ENCODE measurements at places on chromosomes 5 and 9.

DNA sequence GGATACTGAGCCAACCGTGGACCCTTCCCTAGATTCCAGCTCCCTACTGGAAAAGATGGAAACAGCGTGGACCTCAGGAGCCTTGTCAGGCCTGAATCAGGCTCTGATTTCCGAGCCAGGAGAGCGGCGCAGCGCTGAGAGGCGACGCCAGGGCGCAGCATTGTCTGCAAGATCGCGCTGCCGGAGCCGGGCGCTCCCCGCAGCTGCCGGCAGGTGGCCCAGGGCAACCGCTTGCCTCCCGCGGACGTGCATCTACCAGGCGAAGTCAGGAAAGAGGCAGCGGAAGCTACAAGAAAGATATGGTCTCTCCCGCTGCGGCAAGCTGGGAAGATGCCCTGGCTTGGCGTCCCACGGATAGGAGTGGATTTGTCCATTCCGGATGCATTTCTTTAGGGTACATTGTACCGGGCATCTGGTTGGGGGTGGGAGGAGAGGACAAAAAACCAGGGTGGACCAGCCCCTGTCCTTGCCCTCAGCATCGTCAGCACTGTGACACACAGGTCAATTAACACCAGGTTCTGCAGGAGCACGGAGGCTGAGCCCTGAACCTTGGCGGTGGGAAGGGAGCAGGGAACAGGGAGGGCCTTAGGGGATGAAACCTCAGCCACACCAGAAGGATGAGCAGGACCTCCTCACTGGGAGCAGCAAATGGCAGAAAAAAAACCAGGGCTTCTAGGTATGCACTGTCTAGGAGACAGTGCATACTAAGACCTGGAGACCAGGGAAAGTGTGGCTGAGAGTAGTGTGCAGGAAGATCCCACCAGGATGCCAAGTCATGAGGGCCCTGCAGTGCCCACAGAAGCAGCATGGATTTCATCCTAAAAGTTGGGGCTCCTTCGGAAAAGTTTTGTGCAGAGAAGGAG, 55.9 kb downstream of the SFXN1 start:
- DNase-seq: peak; percentile 75

- DNase-seq: no peak
Observed at GRCh38 chr9:123455187-123455586, 99.2 kb downstream of the CRB2 start.

DNA sequence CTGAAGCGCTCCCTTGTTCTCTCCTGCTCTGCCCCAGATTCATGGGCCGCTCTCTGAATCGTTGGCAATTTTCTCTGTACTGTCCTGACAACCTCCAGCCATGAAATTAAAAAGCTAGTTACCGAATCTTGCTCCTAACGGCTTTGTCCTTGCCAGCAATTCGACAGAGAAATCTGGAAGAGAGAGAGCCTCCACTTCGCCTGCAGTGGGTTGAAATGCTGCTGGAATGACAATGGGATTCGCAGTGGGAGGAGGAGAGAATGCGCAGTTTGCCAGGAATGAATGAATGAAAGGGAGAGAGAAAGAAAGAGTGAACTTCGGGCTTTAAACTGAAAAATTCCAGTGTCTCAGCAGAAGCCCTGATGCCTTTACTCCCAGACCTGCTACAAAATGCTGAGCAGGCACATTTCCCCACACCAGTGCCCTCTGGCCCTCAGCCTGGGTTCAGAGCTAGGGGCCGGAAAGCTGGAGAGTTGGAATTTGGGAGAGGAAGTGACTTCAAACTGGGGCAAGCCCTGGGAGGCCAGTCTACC, 11.5 kb upstream of the BOD1 start:
- no peak for DNase-seq

DNA sequence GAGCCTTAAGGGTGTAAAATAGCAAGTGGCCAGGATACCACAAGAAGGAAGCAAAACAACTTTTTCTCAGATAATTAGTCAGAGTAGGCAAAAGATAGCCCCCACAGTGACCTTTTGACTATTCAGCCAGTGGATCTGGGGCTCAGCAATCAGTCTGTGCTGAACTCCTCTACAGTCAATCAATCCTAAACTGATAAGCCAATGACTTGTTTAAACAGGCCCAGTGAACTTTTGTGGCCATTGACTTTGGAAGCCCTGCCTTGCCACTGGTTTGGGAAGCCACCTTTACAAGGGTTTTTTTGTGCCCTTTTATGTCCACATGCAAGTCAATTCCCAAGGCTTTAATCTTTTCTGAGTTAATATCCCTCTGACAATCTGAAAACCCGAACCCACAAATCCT, 1565.0 kb upstream of the WWC1 start:
- DNase-seq: no peak

DNA sequence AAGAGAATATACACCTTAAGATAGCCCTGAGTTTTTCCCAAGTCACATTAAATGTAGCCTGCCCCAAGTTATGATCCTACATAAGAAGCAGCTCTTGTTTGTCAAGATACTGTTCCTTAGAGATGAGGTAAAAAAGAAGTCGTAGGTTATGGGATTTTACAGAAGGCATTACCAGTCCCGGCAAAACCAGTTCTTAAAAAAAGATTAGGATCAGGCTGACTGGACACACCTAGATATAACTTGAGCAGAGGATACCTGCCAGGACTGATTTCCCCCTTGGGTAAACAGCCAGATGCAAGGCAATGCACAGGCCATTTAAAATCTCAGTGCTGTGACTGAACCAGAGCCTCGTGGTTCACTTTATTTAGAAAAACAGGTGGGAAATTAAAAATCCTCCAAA, 14.1 kb upstream of the SEMA5A start:
- DNase-seq: no peak

DNA sequence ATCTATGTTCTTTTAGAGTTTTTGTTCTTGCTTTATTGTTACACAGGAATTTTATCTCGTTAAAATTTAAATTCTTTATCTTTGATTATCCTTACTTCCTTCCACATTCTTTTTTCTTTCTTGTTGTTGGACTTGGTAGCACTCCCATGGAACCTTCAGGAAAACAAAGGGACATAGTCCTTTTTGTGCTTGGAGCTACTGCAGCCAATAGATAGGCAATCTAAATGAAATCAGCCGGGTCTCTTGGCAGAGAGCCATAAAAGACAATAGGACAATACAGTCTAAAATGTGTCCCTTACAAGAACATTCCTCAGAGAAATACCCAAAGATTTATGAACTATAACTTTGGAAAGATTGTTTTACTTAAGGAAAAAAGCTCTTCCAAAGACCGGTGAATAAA, 548.1 kb upstream of the C9orf72 start:
- DNase-seq: no peak

DNA sequence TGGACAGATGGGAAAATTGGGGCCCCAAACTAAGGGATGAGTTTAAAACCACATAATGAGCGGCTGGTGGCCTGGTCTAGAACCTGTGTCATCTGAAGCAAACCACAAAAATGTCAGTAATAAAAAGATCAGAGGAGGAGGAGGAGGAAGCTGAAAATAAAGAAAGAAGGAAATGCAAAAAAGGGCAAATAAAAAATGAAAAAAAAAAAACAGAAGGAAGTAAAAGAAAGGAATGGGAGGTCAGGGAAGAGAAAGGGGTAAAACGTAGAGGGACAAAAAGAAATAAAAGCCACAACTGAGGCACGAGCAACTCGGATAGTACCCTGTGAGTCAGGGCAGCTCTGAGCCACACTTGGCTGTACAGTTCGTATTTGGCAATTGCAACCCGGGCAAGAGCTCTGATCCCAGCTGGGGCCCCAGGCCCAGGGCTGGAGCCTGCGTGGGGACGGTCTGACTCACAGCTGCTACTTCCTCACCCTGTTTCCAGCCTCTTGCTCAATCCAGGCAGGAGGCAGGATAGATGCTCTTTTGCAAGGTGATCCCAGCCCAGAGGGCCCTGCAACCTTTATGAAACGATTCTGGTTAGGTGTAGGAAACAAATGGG, 137.9 kb upstream of the TRIM32 start:
- no peak for DNase-seq

DNA sequence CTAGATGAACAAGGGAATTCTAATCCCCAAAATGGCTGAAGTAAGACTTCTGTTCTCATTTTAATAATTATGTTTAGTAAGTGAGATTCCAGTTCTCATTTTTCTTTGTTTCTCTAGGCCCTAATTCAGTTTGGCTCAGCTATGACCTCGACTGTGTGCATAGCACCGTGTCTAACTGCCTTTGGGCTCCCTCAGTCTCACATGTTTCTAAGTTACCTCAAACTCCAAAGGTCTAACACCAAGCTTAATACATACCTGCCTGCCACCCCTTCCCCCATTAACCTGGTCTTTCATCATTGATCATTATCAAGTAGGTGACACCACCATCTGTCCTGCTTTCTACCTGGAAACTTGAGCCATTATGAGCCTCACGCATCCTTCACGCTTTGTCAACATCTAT, 273.2 kb downstream of the SAXO1 start:
- DNase-seq: no peak

- DNase-seq: no peak
Observed at GRCh38 chr5:148816357-148816756, 10.1 kb upstream of the ADRB2 start.

- no peak for DNase-seq
Observed at GRCh38 chr9:76044266-76044819, 153.9 kb downstream of the PCSK5 start.

GRCh38 chr5:14444161-14444560, 137.4 kb upstream of the OTULINL start:
- no peak for DNase-seq

- no peak for DNase-seq
Observed at GRCh38 chr9:5502553-5502952, 7.8 kb upstream of the PDCD1LG2 start.

DNA sequence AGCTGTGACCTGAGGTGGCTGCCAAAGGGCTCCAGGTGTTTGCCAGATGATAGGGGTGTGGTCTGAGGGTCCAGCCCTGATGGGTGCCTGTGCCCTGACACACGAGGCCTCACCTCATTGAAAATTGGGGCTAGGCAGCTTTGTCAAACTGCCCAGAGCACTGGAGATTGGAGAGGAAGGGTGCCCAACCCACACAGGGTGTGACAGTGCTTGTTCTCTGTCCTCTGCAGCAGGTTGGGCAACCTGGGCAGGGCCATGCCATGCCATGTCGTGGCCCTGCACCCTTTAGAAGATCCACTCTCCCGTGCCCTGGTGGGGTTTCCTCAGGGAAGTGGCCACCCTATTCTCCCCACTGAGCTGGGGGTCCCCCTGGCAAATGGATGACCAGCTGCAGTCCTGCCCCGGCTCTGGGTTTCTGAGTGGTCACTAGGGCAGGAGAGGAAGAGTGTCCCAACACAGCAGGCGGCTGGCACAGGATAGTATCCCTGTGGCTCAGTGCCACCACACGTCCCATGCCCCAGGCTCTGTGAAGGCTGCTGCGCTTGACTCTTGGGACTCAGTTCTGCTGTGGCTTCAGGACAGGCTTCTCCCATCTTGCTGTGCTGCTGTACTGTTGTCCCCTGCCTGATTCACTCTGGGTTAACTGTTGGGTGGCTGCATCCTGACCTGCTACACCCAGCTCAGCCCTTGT, 100.8 kb upstream of the PITX1 start:
- DNase-seq: no peak

DNA sequence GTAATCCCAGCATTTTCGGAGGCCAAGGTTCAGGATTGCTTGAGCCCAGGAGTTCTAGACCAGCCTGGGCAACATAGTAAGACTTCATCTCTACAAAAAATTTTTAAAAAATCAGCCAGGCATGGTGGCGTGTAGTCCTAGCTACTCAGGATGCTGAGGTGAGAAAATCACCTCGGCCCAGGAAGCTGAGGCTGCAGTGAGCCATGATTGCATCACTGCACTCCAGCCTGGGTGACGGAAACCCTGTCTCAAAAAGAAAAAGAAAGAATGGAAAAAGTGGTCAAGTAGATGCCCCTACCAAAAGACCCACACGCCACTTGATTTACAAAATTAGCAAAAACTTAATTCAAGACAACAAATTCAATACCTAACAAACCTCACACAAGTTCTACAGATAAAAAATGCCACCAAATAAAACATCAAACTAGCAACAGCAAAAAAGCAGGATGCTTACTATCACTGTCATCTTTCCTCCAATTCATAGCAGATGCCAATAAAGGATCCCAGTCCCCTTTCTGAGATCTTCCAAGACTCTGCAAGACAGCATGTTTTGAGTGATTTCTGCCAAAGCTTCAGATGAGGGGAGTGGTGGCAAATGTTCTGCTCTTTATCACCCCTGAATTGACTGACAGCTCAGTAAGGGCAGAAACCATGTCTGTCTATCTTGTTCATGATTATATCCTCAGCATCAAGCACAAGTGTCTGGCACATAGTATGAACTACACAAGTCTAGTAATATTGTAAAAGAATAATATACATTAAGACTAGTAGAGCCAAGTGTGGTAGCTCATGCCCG, 34.2 kb upstream of the TESK1 start:
- DNase-seq: peak; percentile 51

- DNase-seq: no peak
Observed at GRCh38 chr5:54454602-54455001, 897 bp upstream of the HSPB3 start.

- DNase-seq: no peak
Observed at GRCh38 chr5:72346398-72346797, 26.2 kb downstream of the PTCD2 start.

DNA sequence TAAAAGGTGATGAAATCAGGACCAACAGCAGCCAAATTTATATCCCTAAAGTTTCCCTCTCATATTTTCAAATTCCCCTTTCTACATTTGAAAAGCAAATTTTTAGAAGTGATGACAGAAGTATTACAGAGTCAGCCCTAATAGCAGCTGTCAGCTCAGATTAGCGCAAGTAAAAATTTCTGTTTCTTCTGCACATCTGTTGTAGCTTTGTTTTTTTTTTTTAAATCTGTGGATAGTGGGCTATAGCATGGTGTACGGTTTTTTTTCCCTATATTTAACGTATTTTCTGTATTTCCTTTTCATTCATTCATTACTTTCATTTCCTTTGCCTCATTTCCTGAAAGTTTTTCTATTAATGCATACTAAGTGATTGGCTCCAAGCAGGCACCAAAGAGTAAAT, 99.1 kb downstream of the MACIR start:
- DNase-seq: no peak

- DNase-seq: no peak
Observed at GRCh38 chr9:1271786-1272185, 221.6 kb downstream of the DMRT2 start.

GRCh38 chr9:84988621-84989020, 319.1 kb downstream of the NTRK2 start:
- DNase-seq: no peak

GRCh38 chr9:16602494-16602893, 268.0 kb downstream of the BNC2 start:
- DNase-seq: no peak

GRCh38 chr9:77386187-77386586, 208.9 kb downstream of the VPS13A start:
- no peak for DNase-seq
